ENCODE measurements at places on chromosomes 4 and X.

- DNase-seq, result no peak
Observed at GRCh38 chr4:134762053-134762452, 560.5 kb upstream of the PABPC4L start.

GRCh38 chrX:12817528-12817927 is 26.3 kb downstream of the PRPS2 start:
- DNase-seq, result no peak

DNA sequence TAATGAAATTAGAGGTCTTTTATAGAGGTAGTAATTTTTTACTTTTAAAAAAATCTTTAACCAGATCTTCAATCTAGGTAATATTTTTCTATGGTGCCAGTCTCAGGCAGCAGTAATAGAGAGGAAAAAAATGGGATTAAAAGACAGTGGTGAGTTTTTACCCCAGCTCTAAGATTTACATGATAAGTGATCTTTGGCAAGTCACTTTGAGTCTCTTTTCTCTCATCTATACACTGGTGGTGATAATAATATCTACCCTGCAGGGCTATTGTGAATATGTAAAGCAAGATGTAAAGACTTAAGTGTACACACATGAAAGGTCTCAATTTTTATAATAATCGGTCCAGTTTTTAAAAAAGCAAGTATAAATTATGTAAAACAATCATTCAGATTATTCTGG is 786.2 kb upstream of the POU3F4 start:
- no peak for DNase-seq

GRCh38 chr4:24352112-24352511 is 232.2 kb downstream of the DHX15 start:
- DNase-seq, result no peak

GRCh38 chr4:14076776-14077175 is 449.3 kb upstream of the BOD1L1 start:
- no peak for DNase-seq

DNA sequence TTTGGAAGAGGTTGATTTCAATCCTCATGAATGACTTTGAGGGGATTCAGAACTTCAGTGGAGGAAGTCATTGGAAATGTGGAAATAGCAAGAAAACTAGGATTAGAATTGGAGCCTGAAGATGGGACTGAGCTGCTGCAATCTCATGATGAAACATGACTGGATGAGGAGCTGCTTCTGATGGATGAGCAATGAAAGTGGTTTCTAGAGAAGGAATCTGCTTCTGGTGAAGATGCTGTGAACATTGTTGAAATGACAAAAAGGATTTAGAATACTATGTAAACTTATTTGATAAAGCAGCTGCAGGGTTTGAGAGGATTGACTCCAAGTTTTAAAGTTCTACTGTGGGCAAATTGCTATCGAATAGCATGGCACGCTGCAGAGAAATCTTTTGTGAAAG is 27.1 kb downstream of the EVC start:
- DNase-seq, result no peak

DNA sequence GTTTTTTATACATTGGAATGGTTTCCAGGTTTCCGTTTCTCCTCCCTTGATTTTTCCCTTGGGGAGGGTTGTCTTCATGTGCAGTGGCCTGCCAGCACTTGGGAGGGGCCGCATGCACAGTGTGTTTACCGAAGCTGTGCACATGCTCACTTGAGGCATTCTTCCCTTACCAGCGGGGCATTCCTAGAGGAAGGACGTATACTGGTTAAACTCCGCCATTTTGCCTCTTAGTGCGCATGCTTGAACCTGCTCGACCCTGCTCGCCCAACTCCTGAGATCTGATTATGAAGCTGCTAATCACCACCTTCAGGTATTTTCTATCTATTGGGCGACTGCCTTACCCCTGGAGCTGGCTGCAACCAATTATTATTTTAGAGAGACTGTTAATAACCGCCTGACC is 76.2 kb downstream of the CXCL13 start:
- DNase-seq, result no peak

- DNase-seq, result no peak
Observed at GRCh38 chrX:21606002-21606401, 52.1 kb downstream of the KLHL34 start.

GRCh38 chrX:17020851-17021821 is 74.7 kb downstream of the REPS2 start:
- no peak for DNase-seq

DNA sequence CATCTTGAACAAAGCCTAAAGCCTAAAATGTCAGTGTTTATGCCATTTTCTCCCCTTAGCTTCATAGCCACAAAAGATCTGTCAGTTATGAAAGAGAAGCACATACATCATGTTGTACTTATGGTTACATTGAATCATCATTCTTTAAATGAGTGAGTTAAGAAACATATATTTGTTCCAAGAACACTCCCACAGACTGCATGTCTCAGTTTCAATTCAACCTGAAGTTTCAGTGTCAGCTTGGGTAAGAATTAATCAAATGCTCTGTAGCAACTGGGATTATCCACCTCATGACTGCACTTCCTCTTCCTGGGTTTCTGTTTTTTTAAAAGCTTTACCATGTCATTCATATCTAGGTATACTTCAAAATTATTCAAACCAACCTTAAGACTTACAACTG is 3.9 kb upstream of the TMPRSS11B start:
- no peak for DNase-seq

GRCh38 chr4:4693258-4693657 is 151.4 kb upstream of the STX18 start:
- no peak for DNase-seq

DNA sequence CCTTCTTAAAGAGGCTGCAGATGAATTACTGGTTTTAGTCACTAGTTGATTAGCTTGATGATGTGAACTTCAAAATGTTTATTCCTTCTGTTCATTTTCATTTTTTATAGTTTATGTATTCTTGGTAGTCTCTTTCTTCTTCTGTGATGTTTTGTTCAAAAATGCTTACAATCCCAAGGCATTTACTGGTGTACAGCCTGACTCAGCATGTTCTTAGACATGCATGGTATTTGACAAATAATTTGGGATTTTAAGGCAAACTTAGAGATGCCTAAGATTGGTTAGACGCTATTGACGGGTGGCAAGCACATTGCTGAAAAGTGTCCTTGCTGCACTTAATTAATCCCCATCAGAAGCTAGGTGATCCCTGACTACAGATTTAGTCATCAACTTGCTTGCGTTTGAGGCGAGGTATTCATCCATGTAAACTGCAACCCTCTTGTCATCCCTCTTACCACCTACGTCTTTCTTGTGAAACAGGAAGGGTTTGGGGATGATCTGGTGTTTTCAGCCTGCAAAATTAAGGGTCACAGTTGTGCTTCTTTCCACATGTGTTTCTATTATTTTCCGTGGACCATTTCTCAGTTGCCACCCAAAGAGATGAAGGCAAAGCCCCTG is 331.8 kb downstream of the DKK2 start:
- DNase-seq, result no peak

DNA sequence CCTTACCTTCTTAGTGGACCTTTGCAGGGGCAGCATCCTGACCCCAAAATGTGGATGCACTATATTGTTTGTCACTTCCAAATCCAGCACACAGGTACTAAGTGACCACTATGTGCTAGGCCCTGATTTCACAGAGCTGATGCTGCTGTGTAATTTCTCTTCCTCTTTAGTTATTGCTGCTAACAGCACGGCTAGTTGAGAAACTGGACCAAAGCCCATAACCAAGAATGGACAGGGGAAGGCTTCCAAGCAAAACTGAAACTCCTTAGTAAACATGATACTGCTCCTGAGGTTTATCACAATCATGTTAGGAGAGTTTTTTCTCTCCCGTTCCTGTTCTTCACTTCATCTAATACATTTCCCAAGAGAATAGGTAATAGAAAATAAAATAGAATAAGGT is 172.9 kb upstream of the TTC29 start:
- no peak for DNase-seq

GRCh38 chr4:84493092-84493850 is 5.8 kb downstream of the NKX6-1 start:
- no peak for DNase-seq

DNA sequence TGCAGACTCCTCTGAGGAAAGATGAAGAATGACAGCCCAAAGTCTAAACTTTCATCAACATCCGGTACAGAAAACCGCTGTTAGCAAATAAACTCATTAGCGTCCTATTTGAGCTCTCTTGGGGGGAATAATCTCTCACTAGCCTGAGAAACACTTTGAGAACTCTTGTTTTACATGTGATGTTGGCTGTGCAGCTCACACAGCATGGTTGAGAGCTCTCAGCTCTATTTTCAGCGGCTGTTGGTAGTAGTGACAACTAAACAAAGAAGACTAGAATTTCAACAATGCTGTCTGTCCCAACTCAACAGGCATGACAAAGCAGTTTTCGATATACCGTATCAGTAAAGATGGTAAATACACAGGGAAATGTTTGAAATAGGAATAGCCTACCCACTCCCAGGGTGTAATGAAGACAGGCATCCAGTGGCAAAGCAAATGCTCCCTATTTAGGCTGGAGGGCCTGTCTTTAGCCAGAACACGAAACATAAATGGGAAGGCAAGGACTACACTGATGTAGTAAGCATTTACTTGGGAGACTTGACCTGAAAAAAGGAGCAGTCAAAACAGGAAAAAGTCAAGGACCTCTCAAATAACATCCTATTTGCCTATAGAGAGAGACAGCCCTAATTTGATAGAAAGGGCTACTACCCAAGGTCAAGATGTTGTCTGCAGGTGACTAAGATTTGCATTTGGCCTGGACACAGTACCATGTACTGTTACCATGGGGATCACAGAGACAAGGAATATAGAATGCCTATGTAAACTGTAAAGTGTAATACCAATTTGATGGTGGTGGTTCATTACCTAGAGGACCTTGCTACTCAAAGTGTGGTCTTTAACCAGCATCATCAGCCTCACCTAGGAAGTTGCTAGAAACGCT is 60.4 kb downstream of the PPEF2 start:
- no peak for DNase-seq

DNA sequence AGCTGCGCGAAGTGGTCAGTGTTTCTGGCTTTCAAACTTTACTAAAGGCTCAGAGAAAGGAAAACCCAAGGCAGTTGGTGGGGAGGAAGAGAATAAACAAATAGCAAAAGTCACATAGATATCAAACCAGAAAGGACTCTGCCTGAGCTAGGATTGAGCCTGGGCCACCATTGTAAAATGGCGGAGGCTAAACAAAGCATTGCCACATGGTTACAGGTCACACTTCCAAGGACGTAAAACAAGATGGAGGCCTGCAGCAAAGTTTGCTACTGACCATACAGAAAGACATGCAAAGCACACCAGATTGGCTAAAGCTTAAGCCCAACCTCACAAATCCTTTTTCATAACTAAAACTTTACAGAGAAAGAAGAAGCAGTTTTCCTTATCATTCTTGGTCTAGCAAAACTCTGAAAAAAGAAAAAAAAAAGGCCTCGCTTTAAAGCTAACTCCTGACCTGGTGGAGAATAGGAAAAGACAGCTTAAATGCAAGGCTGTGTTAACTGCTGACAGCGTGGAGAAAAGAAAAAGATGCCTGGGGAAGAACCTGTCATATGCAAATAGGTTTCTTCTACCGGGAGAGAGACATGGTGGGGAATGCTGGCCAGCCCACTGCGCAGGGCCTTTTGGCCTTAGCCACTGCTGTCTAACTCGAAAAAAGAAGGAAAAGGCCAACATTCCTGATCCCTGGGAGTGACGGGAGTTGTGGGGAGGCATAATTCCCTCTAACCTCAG is 81.8 kb upstream of the SMARCA5 start:
- DNase-seq, result no peak

DNA sequence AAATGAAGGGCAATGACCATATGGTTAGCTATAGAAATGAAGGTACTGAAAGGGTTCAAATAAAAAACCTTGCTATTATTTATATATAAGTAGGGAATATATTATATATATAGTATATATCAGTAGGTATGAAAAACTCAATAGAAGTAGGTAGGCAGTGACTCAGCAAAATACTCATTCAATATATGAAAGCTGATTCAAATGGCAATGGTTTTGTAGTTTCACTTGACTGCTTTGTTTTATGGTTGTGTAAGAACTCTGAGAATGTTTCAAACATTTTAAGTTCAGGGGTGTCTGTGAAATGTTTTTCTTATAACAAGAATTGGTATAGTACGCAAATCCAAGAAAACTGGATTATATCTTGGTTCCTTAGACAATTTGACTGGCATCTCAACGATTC is 4.1 kb downstream of the ZNF280C start:
- DNase-seq, result no peak

DNA sequence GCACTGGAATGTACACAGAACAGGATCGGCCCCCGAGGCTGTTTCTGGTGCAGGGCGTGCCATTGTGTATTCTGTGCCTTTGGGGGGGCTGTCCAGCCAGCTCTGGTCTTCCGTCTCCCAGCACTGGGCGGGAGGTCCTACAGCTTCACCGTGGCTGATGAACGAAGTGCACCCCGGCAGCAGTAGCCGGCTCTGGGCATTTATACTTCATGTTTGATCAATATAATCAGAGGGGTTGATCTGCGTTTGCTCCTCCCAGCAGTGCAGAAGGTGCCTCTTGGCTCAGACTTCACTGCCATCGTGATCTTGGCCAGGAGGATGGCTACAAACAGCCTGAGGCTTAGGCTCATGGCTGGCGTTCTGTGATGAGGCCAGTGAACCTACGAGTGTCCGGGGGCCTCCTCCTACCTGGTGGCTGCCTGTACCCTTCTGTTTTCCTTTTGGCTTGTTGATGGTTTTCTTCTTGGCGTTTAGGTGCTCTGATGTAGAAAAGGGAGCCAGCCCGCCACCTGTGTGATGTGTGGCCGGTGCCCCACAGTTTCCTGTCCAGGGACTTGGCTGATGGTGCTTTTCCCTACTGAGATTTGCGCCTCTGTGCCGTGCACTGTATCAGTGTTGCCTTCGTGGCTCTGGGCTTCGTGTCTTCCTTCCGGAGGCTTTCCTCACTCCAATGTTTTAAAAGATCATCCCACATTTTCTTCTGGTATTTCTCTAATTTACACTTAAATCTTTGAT is 31.2 kb upstream of the HGFAC start:
- DNase-seq, result no peak

GRCh38 chrX:3044671-3045070 is 3.4 kb downstream of the ARSF start:
- no peak for DNase-seq

Data from activated CD8-positive, alpha-beta memory T cell treated with anti-CD3 and anti-CD28 coated beads for 4 hours (primary cell).